ENCODE measurements at places on chromosomes 16 and 17.

GRCh38 chr17:75876938-75877751, 1.2 kb downstream of the TRIM47 start:
- no peak for DNase-seq

DNA sequence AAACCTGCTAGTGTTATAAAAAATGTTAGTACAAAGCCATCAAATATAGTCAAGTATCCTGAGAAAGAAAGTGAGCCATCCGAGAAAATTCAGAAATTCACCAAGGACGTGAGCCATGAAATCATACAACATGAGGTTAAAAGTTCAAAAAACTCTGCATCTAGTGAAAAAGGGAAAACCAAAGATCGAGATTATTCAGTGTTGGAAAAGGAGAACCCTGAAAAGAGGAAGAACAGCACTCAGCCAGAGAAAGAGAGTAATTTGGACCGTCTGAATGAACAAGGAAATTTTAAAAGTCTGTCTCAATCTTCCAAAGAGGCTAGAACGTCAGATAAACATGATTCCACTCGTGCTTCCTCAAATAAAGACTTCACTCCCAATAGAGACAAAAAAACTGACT, 31.7 kb downstream of the RBBP6 start:
- DNase-seq, result no peak

DNA sequence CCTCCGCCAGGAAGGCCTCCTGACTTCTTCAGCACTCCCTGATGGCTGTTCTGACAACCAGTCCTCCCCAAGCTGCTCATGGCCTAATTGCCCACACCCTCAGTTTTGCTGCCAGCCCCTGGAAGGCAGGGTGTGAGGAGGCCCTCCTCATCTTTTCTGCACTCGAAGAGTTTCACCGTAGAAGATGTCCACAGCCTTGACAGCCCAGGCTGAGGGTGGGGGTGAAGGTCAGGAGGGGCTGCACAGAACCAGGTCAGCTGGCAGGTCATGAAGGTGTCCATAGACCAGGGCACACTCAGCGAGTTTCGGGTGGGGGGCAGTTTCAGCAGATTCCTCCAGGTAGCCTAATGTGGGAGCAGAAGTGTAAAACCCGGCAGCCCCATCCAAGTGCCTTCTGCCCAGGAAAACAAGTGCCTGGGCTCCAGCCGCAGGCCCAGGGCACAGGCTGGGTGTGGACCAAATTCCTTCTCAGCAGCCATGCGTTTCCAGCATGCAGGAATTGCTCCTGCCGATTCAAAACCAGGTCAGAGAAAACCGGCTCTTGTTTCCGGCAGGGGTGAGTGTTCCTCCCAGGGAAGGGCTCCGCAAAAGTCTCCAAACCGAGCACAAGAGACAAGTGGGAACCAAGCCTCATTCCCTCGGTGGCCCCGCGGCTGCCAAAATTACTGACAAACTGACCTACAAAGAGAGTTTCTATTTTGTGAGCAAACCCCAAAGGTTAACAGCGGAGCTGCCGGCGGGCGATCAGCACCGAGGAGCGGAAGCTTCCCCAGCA, 228.8 kb downstream of the C16orf78 start:
- no peak for DNase-seq

DNA sequence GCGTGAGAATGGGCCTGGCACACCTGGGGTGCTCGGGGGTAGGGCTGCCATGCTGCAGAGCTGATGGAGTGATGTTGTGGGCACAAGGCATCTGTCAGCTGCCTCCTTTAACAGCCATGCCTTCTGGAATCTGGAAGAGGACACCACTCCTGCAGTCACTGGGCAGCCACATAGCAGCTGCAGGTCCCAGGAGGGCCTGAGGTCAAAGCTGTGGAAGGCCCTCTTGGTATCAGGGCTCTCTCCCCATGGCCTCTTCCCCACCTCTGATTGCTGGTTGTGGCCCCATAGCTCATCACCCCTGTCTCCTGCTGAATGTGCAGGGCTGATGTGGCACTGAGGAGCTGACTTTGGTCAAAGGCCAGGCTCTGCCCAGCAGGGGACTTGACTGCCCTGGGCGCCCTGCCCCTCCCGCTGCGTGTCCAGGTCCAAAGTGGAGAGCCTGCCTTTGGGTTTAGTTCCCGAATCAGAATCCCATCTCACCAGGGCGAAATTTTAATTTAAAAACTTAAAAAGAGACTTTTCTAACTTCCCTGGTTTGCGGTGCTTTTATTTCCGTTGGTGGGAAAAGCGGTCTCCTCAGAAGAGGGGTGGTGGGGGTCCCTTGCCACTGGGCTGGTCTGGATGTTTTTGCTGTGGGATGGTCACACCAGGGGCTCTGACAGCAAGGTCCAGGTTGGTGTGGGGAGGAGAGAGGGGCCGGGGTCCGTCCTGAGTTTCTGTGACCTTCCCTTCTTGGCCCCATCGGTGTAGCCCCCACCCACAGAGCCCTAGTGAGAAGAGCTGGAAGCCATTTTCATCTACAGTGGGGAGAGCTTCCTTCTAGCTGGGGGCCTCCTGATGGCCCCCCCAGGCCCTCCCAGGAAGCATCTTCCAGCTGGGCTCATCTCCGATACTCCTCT, 5.9 kb downstream of the UBALD2 start:
- no peak for DNase-seq

GRCh38 chr17:862582-862981, 80.4 kb downstream of the MRM3 start:
- no peak for DNase-seq

DNA sequence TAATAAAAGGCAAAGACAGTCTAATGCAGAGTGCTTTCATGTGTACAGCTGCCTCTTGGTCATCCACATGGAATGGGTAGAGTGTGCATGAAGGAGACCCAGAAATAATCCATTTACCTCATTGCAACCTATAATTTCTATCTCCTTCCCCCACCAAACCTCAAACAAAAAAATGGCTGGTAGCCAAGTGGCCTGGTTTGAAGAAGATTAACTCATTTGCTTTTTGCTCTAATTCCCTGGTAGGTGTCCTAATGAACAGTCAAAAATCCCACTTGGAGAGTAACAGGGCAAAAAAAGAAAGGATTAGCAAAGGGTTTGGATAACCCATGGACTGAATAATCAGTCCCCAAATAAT, 13.0 kb upstream of the LYRM9 start:
- no peak for DNase-seq

GRCh38 chr16:24138024-24138423, 118.1 kb upstream of the CACNG3 start:
- no peak for DNase-seq

DNA sequence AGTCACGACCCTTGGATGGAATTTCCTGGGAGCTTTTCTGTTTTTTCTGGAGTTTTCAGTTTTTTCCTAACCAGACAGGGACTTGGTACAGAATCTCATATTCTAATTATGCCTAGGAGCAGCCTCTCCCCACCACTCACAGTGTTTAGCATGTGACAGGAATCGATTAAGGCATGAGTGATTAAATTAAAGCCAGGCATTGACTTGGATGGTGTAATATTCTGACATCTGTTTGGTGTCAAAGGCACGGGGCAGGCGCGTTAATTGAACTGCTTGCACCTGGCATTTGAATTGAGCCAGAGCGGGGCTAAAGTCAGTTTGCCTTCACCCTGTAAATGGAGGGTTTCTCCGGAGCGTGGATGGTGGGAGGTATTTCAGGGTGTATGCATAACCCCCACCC, 11.9 kb downstream of the MAPT start:
- no peak for DNase-seq

GRCh38 chr16:3645504-3646347, 8.8 kb upstream of the DNASE1 start:
- DNase-seq, result no peak

- DNase-seq, result no peak
These were observed 24.1 kb upstream of the DYNLL2 start for GRCh38 chr17:58059141-58059540.

DNA sequence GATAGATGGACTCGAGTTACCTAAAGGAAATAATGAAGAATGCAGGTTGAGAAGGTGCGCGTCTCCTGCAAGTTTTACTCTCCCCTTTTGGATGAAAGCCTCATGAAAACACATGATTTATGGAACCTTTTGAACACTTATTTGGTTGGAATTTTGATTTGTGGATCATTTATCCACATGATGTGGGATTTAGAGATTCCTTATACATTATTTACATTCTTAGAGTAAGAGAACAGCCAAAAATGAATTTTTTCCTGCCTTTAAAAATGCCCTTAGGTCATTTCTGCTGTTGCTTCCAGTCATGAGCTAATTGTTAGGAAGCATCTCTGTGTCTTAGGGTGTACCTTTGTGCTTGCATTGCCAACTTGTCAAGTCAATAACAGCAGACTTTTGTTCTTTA, 99.9 kb downstream of the RPTOR start:
- DNase-seq, result no peak

- no peak for DNase-seq
These were observed 135.6 kb downstream of the MSI2 start for GRCh38 chr17:57391857-57392471.

- DNase-seq, result no peak
These were observed 21.2 kb upstream of the MYO15B start for GRCh38 chr17:75566416-75566815.

DNA sequence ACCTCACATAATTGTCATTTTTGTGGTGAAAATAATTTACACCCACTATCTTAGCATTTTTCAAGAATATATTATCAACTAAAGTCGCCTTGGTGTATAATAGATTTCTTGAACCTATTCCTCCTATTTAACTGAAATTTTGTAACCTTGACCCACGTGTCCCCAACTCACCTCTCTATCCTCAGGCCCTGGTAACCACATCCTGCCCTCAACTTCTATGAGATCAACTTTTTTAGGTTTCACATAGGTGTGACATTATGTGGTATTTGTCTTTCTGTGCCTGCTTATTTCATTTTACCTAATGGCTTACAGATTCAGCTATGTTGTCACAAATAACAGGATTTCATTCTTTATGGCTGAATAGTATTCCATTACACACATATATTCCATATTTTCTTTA, 73.0 kb upstream of the CNTNAP4 start:
- DNase-seq, result no peak

GRCh38 chr16:57815987-57816745, 13.9 kb upstream of the KIFC3 start:
- DNase-seq, result peak; percentile 35

- DNase-seq, result no peak
These were observed 2.9 kb downstream of the RNASEK start for GRCh38 chr17:7014995-7015958.

DNA sequence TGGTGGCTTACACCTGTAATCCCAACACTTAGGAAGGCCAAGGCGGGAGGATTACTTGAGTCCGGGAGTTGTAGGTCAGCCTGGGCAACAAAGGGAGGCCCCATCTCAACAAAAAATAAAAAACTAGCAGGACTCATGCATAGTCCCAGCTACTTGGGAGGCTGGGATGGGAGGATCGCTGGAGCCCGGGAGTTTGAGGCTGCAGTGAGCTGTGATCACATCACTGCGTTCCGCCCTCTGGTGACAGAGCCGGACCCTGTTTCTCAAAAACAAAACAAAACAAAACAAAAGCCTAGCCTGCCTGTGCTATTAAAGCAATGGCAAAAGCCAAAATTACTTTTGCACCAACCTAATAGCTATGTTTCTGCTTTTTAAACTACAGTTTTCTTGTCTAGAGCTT, 1.5 kb downstream of the FCSK start:
- DNase-seq, result no peak

- no peak for DNase-seq
These were observed 100.5 kb upstream of the HS3ST3A1 start for GRCh38 chr17:13702266-13702665.

DNA sequence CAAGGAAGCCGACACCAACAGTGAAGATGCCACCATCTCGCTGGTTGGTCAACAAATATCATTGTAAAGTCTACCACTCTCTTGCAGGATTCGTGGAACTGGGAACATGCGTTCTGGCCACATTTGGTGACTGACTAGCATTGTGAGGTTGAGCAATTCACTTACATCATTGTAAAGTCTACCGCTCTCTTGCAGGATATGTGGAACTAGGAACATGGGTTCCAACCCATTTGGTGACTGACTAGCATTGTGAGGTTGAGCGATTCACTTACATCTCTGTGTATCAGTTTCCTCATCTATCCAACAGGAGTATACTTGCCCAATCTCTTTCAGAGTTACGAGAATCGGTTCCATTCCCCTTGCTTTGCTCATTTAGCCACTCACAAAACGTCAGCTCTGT, 42.6 kb upstream of the RPH3AL start:
- DNase-seq, result no peak

GRCh38 chr17:42783062-42783790, 2.8 kb downstream of the WNK4 start:
- no peak for DNase-seq

DNA sequence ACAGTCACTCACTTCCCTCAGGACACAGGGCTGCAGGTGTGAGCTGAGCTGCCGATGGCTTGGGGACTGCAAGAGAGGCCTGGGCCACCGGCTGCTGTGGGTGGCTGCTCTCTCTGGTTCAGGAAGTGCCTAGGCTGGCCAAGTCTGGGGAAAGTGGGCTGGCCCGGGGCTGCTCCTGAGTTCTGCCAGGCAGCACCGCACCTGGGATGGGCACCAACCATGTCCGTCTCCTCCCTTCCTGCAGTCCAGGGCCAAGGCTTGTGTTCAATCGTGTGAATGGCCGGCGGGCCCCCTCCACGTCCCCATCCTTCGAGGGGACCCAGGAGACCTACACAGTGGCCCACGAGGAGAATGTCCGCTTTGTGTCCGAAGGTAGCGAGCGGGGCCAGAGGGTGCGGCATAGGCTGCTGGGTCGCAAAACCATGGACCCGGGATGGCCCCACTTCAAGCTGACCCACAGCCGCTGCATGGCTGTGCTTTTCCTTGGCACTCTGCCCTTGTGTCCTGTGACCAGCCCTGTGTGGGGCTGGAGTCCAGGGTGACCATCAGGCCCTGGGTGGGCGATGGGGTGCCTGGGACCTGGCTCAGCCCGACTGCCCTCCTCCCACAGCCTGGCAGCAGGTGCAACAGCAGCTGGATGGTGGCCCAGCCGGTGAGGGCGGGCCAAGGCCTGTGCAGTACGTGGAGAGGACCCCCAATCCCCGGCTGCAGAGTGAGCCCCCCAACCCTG, 1.8 kb upstream of the WDR90 start:
- no peak for DNase-seq

DNA sequence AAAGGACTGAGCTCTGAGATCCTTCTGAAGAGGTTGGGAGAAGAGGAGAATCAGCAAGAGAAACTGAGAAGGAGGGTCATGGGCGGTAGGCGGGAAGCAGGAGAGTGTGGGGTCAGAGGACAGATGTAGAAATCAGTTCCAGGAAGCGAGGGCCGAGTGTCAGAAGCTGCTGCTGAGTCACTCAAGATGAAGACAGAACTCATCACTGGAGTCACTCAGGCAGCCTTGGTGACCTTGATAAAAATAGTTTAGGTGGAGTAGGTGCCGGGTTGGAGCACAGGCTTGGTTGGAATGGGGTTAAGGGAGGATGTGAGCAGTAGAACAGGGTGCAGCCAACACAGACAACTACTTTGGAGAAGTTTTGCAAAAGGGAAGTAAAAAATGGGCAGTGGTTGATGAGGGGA, 6.1 kb upstream of the ITGAM start:
- DNase-seq, result peak; percentile 95

Data from AML-193 (cell line).